ENCODE measurements at places on chromosomes 6 and 20.

DNA sequence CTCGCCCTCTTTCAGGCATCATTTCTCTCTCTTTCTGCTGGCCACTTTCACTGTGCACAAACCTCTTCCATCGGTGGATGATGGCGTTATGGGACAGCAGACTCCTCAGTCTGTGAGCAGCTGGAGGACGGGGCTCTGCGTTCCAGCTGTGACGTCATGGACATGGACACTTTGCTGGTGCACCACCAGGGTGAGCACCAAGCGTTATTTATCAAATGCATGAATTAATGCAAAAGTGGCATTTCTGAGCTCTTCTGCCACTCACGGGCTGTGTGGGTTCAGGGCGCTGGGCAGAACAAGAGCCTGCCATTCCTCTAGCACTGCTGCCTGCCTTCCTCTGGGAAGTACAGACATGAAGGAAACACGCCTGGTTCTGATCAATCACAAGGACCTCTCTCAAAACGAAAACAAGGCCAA, 82.9 kb upstream of the MPC1 start:
- peak; percentile 46 for DNase-seq

DNA sequence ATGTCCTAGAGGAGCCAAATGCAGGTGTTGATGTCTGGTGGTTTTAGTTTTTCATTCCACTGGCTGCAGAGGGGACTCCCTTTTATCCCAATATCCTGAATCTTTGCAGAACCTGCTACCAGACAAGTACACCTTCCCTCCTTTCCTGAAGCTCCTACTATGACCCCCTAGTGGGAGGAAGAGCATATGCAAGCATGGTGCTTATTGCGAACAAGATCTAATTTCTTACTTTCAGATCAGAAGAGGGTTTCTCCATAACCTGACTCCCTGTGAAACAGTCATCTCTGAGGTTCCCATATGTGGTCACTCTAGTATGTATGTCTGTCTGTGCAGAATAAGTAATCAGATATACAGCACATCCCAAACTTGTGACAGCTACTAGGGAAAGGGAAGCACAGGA, 277.2 kb downstream of the ARHGAP18 start:
- DNase-seq, result no peak

GRCh38 chr6:132931936-132932514, 117.7 kb downstream of the RPS12 start:
- peak; percentile 91 for DNase-seq

DNA sequence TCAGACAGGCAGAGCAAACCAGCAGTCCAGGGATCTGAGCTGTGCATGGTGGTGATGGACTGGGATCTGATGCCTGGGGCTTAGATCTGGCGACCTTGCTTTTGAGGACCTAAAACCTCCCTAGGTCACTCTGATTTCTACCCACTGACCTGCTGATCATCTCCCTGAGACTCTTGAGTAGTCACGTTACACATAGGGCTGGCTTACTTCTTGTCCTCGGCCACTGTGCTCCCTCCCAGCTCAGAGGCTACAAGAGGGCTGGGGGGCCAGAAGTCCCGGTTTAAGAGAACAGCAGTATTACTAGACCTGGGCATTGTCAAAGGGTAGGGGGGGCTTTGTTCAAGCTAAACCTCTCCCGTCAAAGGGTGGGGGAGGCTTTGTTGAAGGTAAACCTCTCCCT, 5.5 kb downstream of the DYNLT1 start:
- DNase-seq, result no peak

GRCh38 chr20:41380551-41381193, 14.1 kb upstream of the EMILIN3 start:
- no peak for DNase-seq

- peak; percentile 47 for DNase-seq
These were observed 5.4 kb downstream of the ADA start for GRCh38 chr20:44646023-44646640.

GRCh38 chr20:3248993-3249347, 10.0 kb upstream of the SLC4A11 start:
- DNase-seq, result no peak

DNA sequence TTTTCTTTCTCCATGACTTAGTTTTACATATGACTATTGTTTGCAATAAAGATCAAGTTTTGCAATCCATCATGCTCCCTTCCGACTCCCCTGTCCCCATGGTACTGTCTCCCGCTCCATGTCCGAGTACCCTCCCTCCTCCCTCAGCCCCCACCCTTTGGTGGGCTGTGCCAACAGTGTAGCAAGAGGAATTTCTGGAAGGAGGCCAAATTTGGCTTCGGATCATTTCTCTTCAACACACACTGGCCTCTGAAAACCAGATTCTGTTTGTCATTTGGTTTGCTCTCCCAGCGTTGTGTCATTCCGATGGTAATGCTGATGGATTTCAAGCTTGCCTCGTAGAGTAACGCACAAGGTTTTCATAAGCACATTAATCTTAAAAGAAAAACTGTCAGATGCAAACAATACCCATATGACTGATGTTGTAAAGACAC, 22.9 kb upstream of the PAX1 start:
- peak; percentile 23 for DNase-seq

GRCh38 chr6:163797296-163797845, 382.9 kb downstream of the QKI start:
- DNase-seq, result peak; percentile 77

GRCh38 chr20:62234339-62234738, 4.0 kb upstream of the OSBPL2 start:
- DNase-seq, result no peak

GRCh38 chr20:52118016-52118623, 73.5 kb downstream of the ZFP64 start:
- DNase-seq, result no peak

- no peak for DNase-seq
These were observed 62.6 kb downstream of the NRSN1 start for GRCh38 chr6:24188578-24189080.
